NCI-H2081 (cell line): ENCODE measurements at places on chromosomes 2 and 18.

GRCh38 chr18:79631761-79632446 lies 47.7 kb upstream of the CTDP1 start:
- no peak for DNase-seq

DNA sequence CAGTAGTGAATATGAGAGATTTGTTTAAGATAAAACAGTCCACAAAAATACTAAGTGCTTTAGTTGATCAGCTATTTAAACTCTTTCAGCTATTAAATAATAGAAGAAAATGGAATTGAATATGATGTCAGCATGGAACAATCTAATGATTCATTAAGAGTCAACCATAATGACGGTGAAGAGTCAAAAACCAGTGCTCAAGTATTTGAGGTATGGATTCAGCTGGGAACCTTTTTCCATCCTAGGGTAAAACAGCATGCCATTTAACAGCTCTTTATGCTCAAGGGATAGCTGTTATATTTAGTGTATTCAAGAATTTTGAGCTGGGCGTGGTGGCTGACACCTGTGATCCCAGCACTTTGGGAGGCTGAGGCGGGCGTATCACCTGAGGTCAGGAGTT lies 29.7 kb downstream of the CARF start:
- no peak for DNase-seq

- DNase-seq: no peak
These were observed 71.4 kb downstream of the COPS8 start for GRCh38 chr2:237156857-237157779.

DNA sequence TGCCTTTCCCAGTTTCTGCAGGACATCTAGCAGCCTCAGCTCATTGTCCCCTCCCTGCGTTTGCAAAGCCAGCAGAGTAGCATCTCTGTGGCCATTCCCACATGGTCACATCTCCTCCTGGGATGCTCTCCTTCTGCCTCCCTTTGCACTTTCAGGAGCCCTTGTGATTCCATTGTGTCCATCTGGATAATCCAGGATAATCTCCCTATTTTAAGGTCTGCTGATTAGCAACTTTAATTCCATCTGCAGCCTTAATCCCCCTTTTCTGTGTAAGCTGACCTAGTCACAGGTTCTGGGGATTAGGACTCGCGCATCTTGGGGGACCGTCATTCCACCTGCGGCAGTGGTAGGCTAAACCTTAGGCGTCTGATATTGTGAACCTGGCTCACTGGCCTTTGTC lies 70.7 kb downstream of the NEDD4L start:
- DNase-seq: no peak

- DNase-seq: no peak
These were observed 30.3 kb downstream of the SERPINE2 start for GRCh38 chr2:224008702-224009261.

- DNase-seq: no peak
These were observed 307.7 kb downstream of the TNS1 start for GRCh38 chr2:217695033-217695520.

- DNase-seq: no peak
These were observed 2.6 kb upstream of the HOXD11 start for GRCh38 chr2:176104316-176105077.

GRCh38 chr18:48481092-48481491 lies 57.7 kb upstream of the CTIF start:
- DNase-seq: no peak

DNA sequence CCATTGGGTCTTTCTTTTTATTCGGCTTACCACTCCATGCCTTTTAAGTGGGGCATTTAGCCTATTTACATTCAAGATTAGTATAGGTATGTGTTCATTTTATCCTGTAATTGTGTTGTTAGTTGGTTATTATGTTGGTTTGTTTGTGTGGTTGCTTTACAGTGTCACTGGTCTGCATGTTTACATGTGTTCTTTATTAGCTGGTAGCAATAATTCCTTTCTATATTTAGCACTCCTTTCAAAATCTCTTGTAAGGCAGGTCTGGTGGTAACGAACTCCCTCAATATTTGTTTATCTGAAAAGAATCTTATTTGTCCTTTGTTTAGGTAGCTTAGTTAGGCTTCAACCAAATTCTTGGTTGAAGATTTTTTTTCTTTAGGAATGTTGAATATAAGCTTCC lies 68.7 kb upstream of the XDH start:
- DNase-seq: no peak

- no peak for DNase-seq
These were observed 44.1 kb upstream of the CYRIA start for GRCh38 chr2:16709769-16710168.

DNA sequence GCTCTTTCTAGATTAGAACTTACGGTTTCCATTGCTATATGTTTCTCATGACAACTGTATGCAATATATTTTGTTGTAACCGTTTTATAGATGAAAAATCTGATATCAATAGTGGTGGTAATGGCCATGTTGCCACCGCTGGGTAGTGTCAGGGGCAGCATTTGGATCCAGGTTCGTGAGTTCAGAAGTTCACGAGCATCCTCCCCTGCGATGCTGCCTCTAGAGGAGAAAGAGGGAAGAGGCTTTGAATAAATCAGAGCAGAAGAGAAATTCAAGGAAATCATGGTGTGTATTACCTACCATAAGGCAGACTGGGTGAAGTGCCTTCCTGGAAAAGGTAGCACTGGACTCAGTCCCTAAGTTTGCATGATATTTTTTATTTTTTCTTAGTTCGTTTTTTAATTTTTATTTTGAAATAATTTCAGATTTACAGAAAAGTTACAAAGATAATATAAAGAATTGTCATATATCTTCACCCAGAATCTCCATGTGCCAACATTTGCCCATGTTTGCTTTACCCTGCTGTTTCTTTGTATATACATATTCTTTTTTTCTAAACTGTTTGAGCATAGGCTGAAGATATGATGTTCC lies 3.3 kb upstream of the ZBTB7C start:
- DNase-seq: peak; percentile 36

DNA sequence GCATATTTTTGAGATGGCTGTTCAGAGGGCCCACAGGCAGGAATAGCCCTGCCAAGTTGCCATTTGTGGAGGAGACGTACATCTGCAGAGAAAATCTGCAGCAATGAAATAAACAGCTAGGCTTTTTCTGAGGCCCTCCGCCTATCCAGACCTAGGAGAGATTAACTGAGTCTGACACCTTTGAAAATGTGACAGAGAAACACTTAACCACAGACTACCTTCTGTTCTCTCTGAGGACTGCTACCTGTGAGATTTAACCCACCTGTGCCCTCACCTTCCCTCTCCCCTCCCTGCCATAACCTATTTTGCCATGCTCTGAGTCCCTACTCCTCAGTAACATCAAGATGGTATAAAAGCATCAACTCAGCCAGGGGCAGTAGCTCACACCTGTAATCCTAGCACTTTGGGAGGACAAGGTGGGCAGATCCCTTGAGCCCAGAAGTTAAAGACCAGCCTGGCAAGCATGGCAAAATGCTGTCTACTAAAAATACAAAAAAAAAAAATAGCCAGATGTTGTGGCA lies 160.3 kb downstream of the TGIF1 start:
- DNase-seq: no peak
